ENCODE measurements at places on chromosomes 7 and 10. TPM values are rescaled to one million over a fixed set of nuclear protein-coding genes. Genes with fewer than 3 reads are reported as not detected.

GRCh38 chr10:44034946-44035345 lies 350.0 kb downstream of the CXCL12 start:
- no peak for DNase-seq

GRCh38 chr7:2775376-2775775 lies 68.7 kb downstream of the GNA12 start:
- no peak for DNase-seq

DNA sequence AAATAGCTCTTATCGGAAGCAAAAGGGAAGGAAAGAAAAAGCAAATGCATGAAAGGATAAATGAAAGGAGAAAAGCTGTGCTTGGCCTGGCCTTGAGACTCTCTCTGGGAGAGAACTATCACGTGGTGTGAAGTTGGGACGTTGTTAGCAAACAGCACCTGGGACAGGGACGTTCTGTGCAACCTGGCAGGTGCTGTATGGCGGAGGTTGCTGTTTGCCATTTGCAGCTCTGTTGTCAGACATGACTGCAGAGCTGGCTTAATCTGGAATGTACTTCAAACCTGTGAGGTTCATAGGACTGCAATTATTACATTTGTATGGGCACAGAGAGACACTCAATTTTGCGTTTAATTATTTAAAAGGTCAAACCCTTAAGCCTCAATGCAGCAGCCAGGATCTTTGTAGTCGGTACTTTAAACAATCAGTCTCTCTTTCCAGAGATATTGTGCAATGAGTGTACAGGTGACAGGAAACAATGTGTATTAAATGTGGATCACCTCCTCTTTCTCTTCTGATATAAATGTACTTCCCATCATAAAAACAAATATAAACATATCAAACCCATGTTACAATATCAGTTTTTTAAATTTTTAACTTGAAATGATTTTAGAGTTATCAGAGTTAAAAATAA lies 800.5 kb upstream of the KCND2 start:
- no peak for DNase-seq

DNA sequence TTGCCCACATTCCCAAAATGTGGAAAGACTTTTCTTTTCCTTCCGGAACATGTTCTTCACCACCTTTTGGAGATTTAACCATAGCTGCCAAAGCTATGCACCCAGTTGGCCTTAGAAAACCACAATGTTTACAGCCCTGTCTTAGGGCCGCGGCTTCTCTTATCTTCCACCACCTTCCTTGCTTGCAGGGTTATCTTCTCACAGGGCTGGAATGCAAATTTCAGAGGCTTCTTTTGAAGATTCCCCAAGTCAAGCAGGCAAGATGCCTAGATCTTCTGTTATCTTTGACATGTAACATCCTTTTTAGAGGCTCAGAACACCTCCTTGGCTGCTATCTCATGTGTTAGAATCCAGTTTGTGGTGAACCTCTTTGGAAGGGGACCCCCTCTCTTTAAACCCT lies 11.1 kb downstream of the KCTD7 start:
- DNase-seq = no peak

- no peak for DNase-seq
Observed at GRCh38 chr7:112615701-112616100, 134.9 kb downstream of the LSMEM1 start.

GRCh38 chr10:28411648-28412047 lies 108.8 kb upstream of the MPP7 start:
- no peak for DNase-seq

DNA sequence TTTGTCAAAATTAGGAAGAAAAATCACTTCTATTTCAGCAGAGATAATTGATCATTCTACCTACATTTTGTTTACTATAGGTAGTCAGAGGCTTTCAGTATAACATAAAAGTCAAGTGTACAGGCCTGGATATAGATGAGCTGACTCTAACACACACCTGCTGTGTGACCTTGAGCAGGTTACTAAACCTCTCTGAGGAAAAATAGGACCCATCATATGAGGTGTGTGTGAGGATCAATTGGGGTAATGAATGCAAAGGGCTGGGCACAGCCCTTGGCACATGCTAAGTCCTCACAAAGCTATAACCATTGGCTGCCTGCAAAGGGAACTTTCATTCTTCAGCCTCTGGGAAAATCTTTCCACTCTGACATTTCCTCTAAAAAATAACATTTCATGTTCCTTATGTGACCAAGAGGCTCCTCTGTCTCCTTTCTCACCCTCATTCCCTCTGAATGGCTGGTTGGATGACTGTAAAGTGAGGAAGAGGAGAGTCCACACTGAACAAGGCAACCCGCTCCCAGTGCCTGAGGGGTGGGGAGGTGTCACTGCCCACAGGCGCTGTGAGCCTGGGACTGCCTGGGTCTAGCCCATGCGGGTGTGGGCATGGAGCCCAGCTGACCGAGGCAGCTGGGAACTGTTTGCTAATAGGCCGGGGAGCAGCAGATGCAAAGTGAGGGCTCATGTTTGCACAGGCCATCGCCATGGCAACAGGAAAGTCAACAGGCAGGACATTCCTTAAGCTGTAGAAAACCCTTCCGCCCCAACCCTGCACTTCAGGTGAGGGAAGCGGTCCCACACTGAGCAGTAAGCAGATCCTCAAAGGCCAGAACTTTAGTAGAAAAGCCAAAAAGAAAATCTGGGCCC lies 36.8 kb downstream of the MYOF start:
- peak; percentile 86 for DNase-seq

DNA sequence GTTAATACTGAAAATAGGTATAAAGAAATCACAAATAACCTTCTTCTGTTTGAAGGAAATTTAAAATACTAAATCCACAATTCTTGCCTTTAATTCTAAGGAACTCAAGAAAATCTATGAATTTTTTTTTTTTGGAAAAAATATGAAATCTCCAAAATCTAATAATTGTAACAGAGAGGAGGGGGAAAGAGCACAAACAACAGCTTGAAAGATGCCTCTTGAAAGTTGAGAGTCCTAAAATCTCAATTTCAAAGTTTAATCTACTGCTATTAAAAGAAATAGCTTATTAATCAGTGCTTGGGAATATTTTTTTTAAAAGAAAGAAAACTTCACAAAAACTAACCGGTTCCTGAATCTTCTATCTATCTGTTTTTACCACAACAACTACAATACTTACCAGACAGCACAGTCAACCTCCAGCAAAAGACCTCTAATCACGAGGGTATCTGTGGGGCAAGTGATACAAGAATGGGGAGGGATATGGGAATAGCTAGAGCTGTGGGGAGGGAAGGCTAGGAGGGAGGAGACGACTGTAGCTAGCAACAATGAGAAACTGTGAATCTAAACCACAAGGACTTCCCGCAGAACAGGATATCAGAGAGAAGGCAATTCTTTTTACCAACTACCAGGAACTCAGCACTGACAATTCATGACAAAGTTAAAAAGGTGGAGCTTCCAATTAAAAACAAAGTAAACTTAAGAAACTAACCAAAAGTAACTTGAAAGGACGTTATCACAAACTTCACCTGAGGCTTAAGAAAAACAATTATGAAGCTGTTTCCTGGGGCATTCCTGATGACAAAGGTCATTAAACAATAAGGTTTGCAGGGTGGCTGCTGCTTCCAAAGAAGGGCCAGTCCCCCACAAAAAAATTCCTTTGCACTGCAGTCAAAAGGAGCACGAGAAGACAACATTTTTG lies at the start of gene USP54:
TSS of gene USP54 (minus strand) at position 462 of the 919 bp plus-strand sequence. CDS start 15,684 bp downstream, outside the sequence.
- no peak for DNase-seq

- DNase-seq = no peak
Observed at GRCh38 chr10:113148901-113149300, 198.9 kb downstream of the TCF7L2 start.

- no peak for DNase-seq
Observed at GRCh38 chr7:55536619-55537457, 35.5 kb downstream of the VOPP1 start.

- no peak for DNase-seq
Observed at GRCh38 chr7:33395340-33395739, 266.0 kb downstream of the BBS9 start.

GRCh38 chr7:47326808-47327207 lies 255.1 kb downstream of the TNS3 start:
- DNase-seq = no peak

DNA sequence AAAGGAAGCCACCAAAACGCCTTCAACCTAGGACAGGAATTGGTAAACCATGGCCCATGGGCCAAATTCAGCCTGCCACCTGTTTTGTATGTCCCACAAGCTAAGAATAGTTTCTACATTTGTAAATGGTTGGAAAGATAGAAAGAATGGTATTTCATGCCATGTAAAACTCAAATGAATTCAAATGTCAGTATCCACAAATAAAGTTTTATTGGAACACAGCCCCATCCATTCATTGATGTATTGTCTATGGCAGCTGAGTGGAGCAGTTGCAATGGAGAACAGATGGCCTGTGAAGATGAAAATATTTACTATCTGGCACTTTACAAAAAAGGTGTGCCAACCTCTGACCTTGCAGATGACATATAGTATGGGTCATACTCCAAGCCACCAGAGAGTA lies 236.9 kb downstream of the CREB5 start:
- no peak for DNase-seq

DNA sequence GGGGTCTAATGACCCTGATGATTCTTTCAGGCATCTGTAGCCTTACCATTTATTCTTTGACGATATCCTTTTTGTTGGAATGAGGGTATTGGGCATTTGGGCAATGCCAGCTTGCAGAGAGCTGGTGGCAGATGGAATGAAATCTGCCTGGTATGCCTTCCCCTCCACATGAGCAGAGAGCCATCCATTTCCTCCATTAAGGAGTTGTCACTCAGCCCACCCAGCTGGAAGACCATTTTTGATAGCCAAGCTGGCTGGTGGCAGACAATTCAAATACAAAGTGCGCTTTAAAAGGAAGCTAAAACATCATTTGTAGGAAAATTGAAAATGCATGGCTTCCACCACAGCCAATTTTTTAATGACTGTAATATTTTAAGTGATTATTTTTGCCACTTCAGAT lies 240.1 kb upstream of the SLC26A5 start:
- DNase-seq = no peak

GRCh38 chr10:114541081-114541796 lies 116.8 kb downstream of the ABLIM1 start:
- DNase-seq = no peak

- no peak for DNase-seq
Observed at GRCh38 chr7:50197549-50197948, 104.5 kb upstream of the ZPBP start.

GRCh38 chr10:70893227-70894006 lies 5.1 kb upstream of the PCBD1 start:
- DNase-seq = no peak

- no peak for DNase-seq
Observed at GRCh38 chr10:80277016-80277415, 12.4 kb downstream of the MAT1A start.

DNA sequence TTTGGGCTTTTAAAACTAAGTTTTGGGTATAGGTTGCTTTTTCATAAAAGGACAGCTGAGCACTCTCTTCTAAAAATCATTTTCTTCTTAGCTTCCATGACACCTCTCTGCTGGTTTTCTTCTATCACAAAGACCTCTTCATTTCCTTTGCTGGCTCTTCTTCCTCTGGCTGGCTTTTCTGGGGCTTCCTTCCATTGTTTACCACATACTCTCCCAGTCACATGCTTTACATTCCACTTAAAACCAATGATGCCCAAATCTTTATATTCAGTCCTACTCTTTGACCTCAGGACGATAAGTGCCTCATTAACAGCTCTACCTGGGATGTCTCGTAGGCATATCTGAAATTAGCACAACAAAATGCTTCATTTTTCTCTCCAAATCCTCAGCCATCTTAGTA lies 26.8 kb downstream of the FAM133B start:
- DNase-seq = no peak

DNA sequence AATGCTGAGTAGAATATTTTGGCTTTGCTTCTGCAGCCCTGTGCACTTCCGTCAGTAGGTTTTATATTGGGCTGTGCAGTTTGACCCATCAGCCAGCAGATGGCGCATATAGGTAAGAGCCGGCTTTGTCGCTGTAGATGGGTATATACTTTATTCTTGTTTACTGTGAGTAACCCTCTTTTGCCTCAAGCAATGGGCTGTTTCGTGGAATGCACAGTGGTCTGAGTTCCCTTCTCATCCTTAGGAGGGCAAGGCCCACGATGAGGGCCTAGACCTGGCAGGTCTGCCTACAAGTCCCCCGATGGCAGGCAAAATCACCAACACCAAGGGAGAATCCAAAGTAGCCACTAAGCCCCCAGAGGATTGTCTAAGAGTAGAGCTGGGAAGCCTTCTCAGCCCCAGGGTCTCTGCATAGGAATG lies 1002.9 kb upstream of the KCND2 start:
- no peak for DNase-seq

GRCh38 chr7:84328571-84328970 lies 134.0 kb upstream of the SEMA3A start:
- no peak for DNase-seq

- DNase-seq = no peak
Observed at GRCh38 chr7:153523320-153524015, 528.7 kb upstream of the DPP6 start.

DNA sequence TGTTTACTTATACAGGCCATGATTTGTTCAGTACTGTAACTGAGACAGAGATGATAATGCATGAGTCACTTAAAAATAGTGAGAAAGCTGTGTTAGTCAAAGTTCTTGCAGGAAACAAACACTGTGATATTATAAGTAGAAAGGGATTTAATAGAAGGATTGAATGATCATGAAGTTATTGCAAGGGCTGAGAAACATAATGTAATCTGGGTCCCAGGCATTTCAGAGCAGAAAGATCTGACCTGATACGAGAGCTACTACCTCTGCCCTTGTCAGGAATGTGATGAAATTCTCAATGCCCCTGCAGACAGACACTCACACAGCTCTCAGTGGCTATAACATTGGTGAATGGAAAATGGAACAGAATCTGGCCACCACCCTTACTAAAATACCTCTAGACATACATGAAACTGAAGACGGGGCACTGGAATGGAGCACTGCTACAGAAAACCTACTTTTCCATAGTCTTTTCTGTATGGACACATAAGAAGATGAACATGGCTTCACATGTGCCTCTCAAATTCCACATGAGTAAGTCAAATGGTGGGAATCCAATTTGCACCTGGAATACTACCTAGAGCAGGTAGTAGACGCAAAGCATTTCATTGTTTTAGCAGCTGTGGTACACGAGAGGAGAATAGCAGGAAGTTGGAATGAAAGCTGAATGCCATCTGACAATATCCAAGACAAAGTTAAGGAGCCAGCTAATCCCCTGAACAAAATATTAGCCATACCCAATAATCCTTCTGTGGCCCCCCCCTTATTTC lies 19.1 kb upstream of the VWDE start:
- no peak for DNase-seq

- no peak for DNase-seq
Observed at GRCh38 chr7:109213081-109213480, 643.4 kb downstream of the DNAJB9 start.

PTPRZ1 gene
- 33.9 TPM for total RNA-seq

C10orf53 gene
- not detected for total RNA-seq

PDK4 gene
- 654 TPM for total RNA-seq

PNLIPRP2 gene
- not detected for total RNA-seq

GPNMB gene
- total RNA-seq = 134 TPM

GJD4 gene
- total RNA-seq = not detected

TUBAL3 gene
- not detected for total RNA-seq

MMD2 gene
- not detected for total RNA-seq

TWIST1 gene
- total RNA-seq = 11.0 TPM

FAM25G gene
- not detected for total RNA-seq

CYP3A4 gene
- not detected for total RNA-seq

POU6F2 gene
- total RNA-seq = 0.12 TPM

CLCN1 gene
- not detected for total RNA-seq

ANKRD61 gene
- not detected for total RNA-seq

MUC3A gene
- total RNA-seq = 0.36 TPM

CCDC126 gene
- total RNA-seq = 23.6 TPM

All from omental fat pad (tissue), 4 donors.